Mucosa of gallbladder (tissue), 1 donor: ENCODE measurements at places on chromosomes 3 and 15. TPM values are rescaled to one million over a fixed set of nuclear protein-coding genes. Genes with fewer than 3 reads are reported as not detected.

Gene CELF6
- total RNA-seq: 2.1 TPM

Gene MNS1
- total RNA-seq: 2.2 TPM

DNA sequence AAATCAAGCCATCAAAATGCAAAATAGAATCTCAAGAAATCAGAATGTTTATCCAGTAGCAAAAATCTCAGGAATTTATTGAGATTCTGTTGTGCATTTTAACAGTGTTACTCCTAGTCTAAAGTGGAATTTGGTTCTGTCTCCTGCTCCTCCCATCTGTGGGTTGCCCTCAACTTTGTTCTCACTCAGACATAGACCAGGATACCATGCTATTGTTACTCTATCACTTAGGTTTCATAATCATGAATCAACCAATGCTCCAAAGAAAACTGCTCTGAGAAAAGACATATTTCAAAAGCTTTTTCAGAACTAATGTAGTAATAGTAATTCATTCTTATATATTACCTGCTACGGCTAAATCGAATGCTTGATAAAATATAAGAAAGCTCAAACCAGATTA lies 274.7 kb downstream of the RBMS3 start:
- DNase-seq: no peak

GRCh38 chr15:50764461-50765194 lies 878 bp downstream of the SPPL2A start:
- DNase-seq: no peak

DNA sequence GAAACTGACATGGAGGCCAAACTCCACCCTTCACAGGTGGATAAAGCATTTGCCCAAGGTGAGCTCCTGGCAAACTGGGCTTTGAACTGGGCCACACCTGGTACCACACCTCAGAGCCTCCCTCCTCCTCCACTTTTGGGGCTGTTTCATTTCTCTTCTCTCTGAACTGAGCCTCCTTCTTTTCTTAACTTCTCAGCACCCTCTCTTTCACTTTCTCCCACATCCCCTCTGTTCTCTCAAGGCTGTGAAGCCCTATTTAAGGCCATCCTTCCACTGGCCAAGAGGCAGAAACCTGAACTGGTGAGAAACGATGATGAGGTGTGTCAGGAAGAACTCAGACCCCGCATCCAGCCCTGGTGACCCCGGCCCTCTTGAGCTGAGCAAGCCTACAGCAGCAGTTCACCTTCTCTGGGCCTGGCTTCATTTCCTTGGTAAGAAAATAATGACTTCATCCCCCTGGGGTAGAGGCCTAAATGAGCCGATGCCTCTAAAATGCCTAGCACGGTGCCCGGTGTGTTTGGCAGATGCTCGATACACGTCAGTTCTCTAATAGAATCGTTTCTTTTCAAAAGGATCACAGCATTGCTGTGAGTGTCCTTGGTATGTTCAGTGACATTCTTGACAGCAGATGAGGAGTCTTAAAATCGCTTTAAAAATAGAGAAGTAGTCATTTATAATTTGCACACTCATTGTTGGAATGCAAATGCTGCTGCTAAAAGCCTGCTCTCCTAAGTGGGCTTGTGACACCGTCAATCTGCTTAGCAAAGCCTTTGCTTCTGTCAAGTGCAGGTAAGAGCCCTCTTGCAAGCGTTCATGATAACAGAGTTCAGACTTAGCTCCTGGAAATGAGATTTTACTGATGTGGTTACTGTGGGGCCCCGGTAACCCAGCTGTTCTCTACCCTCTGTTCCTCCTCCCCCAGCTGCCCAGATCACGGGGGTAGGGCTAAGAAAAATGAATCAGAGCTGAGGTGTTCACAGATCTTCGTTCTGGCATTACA lies 97.7 kb upstream of the ATP2B2 start:
- no peak for DNase-seq

- no peak for DNase-seq
These were observed 130.9 kb downstream of the ASB7 start for GRCh38 chr15:100733101-100733842.

GRCh38 chr3:61575893-61576292 lies 14.5 kb downstream of the PTPRG start:
- no peak for DNase-seq

GRCh38 chr15:98241032-98241554 lies 280.6 kb downstream of the ARRDC4 start:
- no peak for DNase-seq

DNA sequence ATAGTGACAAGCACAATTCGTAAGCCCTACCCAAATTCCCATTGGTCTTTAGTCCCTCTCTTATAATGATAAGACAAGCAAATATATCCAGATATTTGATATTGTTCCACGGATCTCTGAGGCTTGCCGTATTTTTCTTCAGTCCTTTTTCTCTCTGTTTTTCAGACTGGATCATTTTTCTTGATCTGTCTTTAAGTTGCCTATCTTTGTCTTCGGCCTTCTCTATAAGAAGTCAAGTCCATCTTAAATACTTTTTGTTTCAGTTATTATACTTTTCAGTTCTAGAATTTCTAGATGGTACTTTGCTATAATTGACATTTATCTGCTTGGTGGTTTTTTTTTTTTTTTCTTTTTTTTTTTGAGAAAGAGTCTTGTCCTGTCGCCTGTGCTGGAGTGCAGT lies 13.7 kb upstream of the BLM start:
- no peak for DNase-seq

DNA sequence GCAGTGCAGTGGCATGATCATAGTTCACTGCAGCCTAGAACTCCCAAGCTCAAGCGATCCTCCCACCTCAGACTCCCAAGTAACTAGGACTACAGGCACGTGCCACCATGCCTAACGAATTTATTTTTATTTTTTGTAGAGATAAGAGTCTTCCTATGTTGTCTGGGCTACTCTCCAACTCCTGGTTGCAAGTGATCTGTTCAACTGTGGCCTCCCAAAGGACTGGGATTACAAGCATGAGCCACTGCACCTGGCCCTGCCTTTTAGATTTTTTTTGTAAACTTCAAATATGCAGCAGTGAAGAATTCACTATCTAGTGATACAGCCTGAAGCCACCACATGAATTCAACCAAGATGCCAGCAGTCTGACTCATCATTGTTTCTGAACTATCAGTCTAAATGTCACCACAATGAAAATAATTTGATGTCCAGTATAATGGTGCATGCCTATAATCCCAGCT lies 32.7 kb downstream of the UBXN7 start:
- no peak for DNase-seq

DNA sequence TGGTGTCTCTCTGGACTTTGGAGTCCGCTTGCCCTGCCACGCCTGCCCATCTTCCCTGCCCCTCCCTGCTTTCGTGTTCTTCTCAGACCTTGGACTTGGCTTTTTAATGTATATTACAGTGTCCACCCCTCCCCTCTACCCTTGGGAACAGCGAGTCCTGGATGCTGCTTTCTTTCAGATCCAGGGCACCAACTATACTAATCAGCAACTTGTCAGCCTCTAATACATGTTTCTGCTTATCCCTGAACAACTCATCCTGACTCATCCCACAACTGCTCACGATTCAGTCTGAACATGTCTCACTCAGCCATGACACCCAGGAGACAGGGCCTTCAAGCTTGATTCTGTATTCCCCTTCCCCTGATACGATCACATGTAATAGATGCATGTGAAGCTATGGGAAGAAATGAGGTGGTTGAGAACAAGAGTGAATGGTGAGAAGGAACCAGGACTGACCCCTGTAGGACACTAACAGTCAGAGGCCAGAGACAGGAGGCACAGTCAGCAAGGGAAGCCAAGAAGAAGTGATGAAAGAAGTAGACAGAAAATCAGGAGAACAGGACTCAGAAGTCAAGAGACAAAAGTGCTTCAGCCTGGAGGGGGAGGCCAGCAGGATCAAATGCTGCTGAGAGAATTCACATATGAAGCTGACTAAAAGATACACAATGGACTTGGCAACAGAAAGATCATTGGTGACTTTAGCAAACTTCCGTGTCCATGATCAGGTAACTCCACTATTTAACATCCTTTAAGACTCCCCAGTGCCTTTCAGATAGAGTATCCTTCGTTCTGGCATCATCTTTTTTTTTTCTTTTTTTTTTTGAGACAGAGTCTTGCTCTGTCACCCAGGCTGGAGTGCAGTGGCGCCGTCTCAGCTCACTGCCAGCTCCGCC lies 35.4 kb downstream of the BCL2L10 start:
- no peak for DNase-seq

DNA sequence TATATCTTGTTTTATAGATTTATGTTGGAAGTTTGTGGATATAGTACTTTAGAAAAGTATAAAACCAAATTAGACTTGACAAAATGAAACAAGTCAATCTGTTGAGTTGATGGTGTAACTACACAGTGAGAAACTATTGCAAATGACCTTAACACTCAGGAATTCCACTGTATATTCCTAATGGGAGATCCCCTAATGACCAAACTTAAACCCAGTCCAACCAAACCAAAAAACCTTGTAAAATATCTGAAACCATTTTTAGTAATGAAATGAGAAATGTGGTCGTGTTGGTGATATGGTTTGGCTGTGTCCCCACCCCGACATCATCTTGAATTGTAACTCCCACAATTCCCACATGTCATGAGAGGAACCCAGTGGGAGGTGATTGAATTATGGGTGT lies 31.9 kb upstream of the ATP13A3 start:
- no peak for DNase-seq

GRCh38 chr3:175005881-175006280 lies 146.7 kb downstream of the NAALADL2 start:
- no peak for DNase-seq

- DNase-seq: no peak
These were observed 3.5 kb downstream of the HDC start for GRCh38 chr15:50261981-50262380.

DNA sequence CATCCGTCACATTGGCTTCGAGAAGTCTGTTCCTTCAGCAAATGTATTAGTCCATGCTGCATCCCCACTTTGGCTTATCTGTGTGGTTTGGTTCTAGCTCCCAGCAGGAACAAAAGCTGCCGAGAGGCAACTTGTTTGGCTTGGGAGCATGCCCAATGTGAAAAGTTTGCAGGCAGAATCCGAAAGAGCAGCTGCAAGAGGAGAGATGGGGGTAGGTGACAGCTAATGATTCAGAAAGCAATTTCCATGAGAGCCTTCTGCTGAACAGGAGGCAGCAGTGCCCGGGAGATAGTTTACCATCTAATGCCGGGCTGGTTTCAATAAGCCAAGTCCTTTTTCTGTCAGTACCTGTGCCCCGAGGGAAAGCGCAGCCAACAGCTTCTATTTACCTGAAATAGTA lies 60.2 kb downstream of the GRM7 start:
- DNase-seq: no peak

GRCh38 chr3:189157232-189158007 lies 14.4 kb upstream of the TPRG1 start:
- DNase-seq: no peak

GRCh38 chr15:77276096-77276495 lies 143.8 kb downstream of the PEAK1 start:
- DNase-seq: no peak

DNA sequence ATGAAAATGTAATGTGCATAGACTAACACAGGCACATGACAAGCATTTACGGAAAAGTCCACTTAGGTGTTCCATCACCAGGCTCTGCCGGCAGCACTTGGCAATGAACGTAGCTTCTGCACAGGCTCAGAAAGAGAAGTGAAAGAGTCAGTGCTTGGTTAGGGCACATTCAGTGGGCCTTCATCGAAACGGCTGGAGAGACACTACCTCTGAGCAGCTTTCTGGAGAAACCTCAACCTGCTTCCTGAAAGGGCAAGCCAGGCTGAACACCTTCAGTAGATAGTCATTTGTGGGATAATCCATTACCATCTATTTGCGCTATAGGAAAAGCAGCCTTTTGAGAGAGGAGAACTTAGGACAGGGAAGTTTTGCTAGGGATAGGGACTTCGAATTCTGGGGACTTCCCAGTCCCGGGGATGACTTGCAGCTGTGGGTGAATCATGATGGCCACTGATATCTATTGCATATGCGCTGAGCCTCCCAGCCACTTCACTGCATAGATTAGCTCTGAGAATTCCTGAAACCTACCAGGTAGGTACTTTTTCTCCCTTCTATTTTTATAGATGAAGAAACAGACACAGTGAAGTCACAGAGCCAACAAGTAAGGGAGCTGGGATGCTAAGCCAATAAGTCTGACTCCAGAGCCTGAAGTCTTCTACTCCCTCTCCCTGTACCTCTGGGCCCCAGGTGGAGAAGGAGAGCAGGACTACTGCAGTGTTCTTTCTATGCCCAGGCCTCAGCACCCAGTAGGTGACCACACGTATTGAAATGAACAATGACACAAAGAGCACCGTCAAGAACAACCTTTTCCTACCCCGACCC lies 4.2 kb upstream of the SH2D7 start:
- DNase-seq: no peak
